ENCODE measurements at places on chromosomes 7 and 10.

DNA sequence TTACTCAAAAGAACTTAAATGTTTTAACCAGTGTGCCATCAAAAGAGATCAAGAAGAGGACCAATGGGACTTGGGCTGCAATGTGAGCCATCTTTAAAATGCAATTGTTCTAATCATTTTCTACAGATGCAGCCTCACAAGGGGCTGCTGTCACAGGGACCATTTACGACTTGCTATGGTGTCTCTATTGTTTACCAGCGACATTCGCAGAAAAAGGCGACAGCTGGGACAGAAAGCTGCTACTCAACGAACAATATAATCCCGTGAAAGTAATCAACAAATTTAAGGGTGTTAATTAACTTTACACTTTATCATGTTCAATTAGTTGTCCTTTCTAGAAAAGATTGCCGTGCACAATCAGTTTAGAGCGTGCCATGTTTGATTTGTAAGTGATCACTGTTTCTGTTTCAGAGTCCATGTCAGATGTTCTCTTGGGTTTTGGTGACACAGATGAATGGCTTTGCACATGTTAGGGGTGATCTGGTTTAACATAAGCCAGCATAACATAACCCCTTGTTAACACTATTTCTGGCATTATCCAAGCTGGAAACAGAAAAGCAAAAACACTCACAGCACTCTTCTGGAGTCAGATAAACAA, 110.8 kb downstream of the HIBADH start:
- DNase-seq, result no peak

- peak; percentile 30 for DNase-seq
These were observed 18.9 kb downstream of the GBX1 start for GRCh38 chr7:151148319-151149259.

DNA sequence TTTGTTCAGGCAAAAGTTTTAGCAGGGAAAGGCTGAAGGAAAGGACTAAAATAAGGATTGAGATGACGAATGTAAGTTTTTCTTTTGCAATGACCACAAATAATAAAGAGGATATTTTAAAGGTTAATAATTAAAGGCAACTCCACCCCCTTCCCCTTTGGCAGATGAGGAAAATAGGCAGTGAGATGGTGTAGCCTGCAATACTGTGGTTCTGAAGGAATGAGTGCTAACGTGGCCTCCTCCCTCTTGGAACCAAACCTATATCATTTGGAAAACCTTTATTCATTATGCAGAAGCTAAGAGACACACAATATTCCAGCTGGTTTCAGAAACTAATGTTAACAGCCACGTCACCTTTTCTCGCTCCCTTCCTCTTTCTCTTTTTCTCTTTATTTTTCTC, 70.9 kb upstream of the COL1A2 start:
- DNase-seq, result no peak

- DNase-seq, result no peak
These were observed 58.8 kb upstream of the PLPP4 start for GRCh38 chr10:120398180-120398579.

- no peak for DNase-seq
These were observed 33.7 kb downstream of the CTTNBP2 start for GRCh38 chr7:117839507-117839906.

DNA sequence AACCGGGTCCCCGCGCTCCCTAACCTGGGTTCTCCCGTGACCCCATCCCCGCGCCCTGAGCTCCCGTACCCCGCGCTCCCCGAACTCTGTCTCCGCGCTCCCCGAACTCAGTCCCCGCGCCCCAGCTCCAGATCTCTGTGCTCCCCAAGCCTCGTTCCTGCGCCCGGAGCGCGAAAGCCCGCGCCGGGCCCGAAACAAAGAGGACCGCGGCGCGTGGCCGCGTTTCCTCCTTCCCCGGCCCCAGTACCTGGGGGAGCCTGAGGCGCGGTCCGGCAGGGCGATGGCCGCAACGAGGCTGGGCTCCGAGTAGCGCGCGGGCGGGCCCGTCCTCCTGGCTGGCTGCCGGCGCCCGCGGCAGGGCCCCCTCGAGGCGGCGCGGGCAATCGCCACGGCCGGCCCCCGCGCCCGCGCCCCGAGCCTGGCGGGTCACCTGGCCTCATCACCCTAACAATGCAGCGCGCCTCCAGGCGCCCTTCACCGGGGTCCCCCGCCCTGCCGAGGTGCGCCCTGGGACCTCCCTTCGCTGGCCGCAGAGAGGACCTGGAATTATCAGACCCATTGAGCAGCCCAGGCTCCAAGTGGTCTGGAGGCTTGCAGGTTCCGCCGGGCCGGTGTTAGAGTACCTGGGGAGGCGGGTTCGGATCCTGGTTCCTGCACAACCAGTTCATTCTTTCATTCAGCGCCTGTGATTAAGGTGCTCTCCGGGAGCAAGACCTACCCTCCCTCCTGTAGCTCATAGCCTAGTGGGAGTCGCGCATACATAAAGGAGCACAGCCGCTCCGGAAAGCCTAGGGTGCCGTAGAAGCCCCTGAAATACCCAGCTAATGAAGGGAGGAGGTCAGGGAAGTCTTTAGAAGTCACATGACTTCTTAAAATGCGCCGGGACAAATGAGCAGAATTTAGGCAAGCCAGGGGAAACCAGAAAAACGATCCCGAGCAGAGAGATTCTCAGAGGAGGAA, at the start of gene TNS3:
TSS of gene TNS3 (minus strand) at position 308 of the 960 bp plus-strand sequence. CDS start 142,475 bp downstream, outside the sequence.
- DNase-seq, result peak; percentile 75

GRCh38 chr10:29737074-29737593, 102.4 kb upstream of the SVIL start:
- no peak for DNase-seq

DNA sequence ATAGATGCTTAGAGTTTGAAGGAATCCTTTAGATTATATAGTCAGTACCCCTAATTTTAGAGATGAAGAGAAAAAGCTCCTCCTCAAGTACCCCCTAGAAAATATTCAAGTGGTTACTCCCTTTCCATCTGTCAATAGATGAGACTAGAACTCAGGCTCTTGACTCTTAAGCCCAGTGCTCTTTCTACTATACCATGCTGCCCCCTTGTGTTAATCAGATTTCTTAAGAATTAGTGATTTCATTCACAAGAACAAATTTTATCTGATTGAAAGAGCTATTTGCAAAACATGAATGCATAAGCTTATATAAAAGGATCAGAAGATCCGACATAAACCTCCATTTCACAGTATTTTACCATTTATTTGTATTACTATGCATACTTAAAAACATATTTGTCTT, 179.3 kb downstream of the TFEC start:
- no peak for DNase-seq

- no peak for DNase-seq
These were observed 47.9 kb downstream of the TAF3 start for GRCh38 chr10:7866176-7866575.

GRCh38 chr7:44162179-44162578, 21.0 kb upstream of the MYL7 start:
- peak; percentile 21 for DNase-seq

DNA sequence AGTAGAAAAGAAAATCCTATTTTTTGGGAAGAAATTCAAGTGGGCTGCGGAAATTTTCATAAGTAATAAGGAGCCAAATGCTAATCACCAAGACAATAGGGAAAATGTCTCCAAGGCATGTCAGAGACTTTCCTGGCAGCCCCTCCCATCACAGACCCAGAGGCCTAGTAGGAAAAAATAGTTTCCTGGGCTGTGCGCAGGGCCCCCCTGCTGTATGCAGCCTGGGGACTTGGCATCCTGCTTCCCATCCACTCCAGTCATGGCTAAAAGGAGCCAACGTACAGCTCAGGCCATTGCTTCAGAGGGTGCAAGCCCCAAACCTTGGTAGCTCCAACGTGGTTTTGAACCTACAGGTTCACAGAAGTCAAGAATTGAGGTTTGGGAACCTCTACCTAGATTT, 12.8 kb upstream of the POT1 start:
- no peak for DNase-seq

GRCh38 chr7:157017149-157017548, 6.7 kb upstream of the MNX1 start:
- no peak for DNase-seq

- no peak for DNase-seq
These were observed 15.6 kb downstream of the CHAT start for GRCh38 chr10:49629431-49629881.

GRCh38 chr7:5231811-5232484, 41.9 kb downstream of the WIPI2 start:
- no peak for DNase-seq

- DNase-seq, result no peak
These were observed 28.9 kb upstream of the BMPR1A start for GRCh38 chr10:86727470-86727869.

GRCh38 chr10:48901319-48901718, 38.3 kb downstream of the LRRC18 start:
- DNase-seq, result no peak

- peak; percentile 91 for DNase-seq
These were observed 880 bp upstream of the ELN start for GRCh38 chr7:74026903-74027682.

- no peak for DNase-seq
These were observed 116.2 kb downstream of the LSMEM1 start for GRCh38 chr7:112596981-112597380.

- DNase-seq, result no peak
These were observed 26.2 kb upstream of the MSRB2 start for GRCh38 chr10:23069019-23069815.

- no peak for DNase-seq
These were observed 6.9 kb upstream of the OIT3 start for GRCh38 chr10:72886621-72887020.

DNA sequence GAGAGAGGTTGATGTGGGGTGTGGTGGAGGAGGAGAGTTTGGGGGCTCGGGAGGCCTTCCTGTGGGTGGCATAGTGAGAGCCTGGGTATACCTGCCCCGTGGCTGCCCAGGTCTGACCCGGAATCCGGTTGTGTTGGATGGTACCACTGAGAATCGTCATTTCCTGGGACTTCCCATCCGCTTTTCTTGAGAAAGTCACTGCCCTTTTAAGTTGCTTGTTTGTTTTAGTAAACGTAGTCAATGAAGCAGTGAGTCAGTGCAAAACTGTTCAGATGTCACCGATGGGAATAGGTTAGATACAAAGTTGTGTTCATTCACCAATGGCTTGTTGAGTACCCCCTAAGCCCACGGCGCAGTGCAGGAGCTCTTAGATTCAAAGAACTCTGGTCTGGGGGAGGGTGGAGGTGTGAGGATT, 285.8 kb downstream of the CAMK1D start:
- DNase-seq, result no peak

- peak; percentile 38 for DNase-seq
These were observed 3.6 kb upstream of the HOXA13 start for GRCh38 chr7:27203365-27203953.

DNA sequence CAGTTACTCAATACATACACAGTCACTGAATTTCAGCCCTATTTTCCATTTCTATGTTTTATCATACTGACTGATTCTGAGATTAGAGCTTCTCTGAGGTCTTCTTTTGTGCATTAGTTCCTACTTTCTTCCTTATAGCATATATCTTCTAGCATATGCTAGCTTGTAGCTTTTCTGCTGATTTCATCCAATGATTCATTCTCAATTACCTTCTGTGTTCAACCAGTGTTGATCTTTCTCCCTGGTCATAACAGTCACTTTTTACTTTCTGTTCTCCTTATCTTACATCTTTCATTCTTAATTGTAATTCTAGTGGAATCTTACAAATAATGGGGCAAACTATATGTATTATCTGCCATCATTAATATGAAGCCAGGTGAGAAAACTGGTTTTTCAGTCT, 159.5 kb upstream of the HGF start:
- DNase-seq, result no peak

DNA sequence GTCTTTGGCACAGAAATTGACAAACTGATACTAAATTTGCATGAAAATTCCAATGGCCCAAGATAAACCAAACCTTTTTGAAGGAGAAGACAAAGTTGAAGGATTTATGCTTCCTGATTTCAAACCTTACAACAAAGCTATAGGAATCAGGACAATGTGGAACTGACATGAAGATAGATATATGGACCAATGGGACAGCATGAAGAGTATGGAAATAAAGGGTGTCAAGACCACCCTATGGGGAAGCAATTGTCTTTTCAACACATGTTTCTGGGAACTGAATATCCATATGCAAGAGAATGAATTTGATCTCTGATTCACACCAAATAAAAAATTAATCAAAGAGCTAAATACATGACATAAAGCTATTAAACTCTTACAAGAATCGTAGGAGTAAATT, 77.2 kb upstream of the ADARB2 start:
- DNase-seq, result no peak

GRCh38 chr7:122298618-122299017, 5.9 kb downstream of the FEZF1 start:
- DNase-seq, result no peak

- DNase-seq, result no peak
These were observed 1469.5 kb upstream of the CELF2 start for GRCh38 chr10:9547936-9548904.

GRCh38 chr10:127044186-127044585, 139.0 kb downstream of the DOCK1 start:
- DNase-seq, result no peak

GRCh38 chr10:77004917-77005564, 632.6 kb downstream of the KCNMA1 start:
- no peak for DNase-seq

DNA sequence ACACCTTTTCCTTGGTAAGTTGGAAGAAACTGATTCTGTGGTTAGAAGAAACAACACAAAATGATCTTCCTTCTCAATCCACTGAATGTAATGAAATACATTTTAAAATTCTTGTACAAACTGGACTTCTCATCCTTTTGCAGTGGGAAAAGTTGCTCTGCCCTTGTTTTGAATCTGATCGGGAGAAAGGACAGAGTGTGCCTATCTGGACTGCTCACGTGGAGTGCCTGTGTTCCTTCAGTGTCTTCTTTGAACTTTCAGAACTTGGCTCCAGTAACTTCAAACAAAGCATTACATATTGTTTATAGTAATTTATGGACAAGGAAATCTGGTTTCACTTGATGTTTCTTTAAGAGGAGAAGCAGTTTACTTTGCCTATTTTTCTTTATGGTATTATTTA, 17.1 kb downstream of the SLC26A3 start:
- no peak for DNase-seq

- no peak for DNase-seq
These were observed 62.2 kb downstream of the ST7 start for GRCh38 chr7:117015258-117016184.

- no peak for DNase-seq
These were observed 688.9 kb downstream of the MAGI2 start for GRCh38 chr7:78764571-78764970.

GRCh38 chr10:70590655-70591416, 11.7 kb downstream of the PRF1 start:
- no peak for DNase-seq
